ENCODE measurements at places on chromosomes 2 and 18. TPM values are rescaled to one million over a fixed set of nuclear protein-coding genes. Genes with fewer than 3 reads are reported as not detected.

The TNFAIP6 gene
- 0.95 TPM for total RNA-seq

The ADAM23 gene
- total RNA-seq: 7.6 TPM

The CXCR1 gene
- total RNA-seq: not detected

The ZSWIM2 gene
- total RNA-seq: not detected

The INHBB gene
- not detected for total RNA-seq

The C2orf66 gene
- total RNA-seq: not detected

Measured in SK-MEL-5 (cell line).